ENCODE measurements at places on chromosomes 7 and 10.

DNA sequence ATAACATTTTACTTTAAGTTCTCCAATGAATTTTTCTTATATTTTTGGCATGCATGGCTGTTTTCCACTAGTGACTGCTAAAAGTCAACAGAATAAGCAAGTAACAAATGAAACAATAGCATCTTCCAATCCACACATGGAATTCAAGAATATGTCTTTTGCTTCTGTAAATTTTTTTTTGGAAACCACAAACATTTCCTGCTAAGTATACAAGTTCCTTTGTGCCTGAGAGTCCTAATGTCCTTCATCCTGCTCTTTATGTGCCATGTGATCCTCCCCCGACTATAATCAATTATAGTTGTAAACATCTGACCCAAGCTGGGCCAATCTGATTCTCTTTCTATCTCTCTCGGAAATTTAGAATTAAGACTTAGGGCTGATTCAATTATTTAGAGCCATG, 61.2 kb downstream of the PPP1R3C start:
- DNase-seq = no peak

DNA sequence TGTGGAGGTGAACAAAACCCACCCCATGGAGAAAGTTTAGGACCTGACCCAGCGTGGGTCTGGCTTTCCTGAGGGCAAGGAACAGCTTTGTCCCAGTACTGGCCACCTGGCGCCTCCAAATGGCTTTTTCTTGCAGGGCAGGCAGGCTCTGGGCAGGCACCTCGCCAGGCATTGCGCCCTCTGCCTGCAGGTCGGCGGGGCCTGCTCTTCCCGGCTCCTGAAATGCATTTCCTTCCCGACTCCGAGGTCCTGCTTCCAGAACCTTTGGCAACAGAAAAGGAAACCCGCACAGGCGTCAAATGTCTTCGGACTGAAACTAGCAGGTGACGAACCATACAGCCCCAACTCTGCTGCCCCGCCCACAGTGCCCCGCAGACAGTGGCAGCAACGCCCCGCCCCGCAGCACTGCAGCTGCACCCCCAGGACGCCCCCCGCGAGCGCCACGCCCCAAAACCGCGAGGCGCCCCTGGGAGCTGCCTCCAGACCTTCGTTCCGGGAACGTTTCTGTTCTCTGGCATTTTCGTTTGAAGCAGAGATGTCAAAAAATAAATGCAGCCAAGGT, 65.5 kb downstream of the C10orf143 start:
- DNase-seq = no peak

DNA sequence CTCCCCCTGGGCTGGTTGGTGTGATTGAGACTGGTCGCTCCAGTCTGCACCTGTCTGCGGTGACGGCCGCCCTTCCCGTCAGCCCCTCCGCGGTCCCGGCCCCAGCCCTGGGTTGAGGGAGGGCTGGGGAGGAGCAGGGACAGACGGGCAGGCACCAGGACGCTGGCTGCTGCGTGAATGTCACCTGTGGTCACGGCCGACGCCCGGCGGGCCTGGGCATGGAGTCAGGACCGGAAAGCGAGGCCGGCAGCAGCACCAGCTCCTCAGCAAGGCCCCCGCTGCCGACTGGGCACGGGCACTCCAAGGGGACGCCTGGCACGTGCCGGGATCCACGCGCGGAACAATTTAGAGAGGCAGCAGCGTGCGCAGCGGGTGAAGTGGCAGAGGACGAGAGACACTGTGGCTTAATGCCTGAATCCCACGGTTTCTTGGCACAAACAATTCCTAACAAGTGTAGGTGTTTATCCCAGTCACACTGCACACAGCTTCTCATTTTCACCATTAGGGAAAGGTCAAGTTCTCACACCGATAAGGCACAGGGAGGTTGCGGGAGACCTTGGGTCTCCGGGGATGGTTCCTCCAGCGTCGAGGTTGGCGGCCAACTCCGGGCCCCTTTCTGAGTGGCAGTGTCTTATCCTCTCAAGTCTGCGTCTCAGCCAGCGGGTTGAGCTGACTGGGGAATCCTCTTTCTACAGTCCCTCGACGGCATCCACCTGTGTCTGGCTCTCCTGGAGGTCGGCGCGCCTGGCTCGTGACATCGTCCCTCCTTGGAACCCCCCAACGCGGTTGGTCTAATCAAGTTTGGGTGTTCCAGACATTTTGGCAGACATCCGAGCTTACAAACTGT, 66.4 kb upstream of the ADGRA1 start:
- no peak for DNase-seq

GRCh38 chr7:19362099-19362498, 216.9 kb upstream of the FERD3L start:
- DNase-seq = no peak

- no peak for DNase-seq
Observed at GRCh38 chr7:126723966-126724544, 528.7 kb downstream of the GRM8 start.

DNA sequence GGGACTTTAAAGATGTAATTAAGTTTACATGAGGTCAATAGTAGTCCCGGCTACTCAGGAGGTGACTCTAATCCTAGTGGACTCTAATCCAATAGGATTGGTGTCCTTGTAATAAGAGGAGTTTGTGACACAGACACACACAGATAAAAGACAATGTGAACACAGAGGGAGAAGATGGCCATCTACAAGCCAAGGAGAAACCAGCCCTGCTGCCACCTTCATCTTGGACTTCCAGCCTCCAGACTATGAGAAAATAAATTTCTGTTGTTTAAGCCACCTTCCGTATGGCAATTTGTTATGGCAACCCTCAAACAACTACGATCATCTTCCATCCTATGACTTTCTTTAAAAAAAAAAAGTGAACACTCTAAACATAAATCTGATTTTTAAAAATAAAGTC, 116.3 kb downstream of the ALOX5 start:
- no peak for DNase-seq
